Renal cortex interstitium (tissue), 15 donors: ENCODE measurements at places on chromosomes 5 and 9. TPM values are rescaled to one million over a fixed set of nuclear protein-coding genes. Genes with fewer than 3 reads are reported as not detected.
A peak's percentile ranks its signal among the peaks of the same experiment; 100 is the strongest.

GRCh38 chr9:85414390-85414789, 327.4 kb downstream of the AGTPBP1 start:
- DNase-seq = no peak

DNA sequence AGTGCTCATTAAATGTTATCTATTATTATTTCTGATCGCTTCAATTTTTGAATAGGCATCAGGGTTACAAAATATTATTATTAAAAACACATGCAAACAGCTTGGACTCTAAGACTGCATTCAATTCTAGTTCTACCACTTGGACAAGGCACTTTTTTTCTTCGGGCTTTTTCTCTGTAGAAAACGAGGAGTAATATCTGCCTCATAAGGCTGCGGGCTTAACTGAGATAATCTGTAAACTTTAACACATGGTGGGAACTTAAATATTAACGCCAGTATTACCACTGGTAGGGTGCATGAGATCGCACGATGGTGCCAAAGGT, 511 bp upstream of the SPDL1 start:
- no peak for DNase-seq

- no peak for DNase-seq
Observed at GRCh38 chr5:157651623-157652376, 438 bp downstream of the SOX30 start.

DNA sequence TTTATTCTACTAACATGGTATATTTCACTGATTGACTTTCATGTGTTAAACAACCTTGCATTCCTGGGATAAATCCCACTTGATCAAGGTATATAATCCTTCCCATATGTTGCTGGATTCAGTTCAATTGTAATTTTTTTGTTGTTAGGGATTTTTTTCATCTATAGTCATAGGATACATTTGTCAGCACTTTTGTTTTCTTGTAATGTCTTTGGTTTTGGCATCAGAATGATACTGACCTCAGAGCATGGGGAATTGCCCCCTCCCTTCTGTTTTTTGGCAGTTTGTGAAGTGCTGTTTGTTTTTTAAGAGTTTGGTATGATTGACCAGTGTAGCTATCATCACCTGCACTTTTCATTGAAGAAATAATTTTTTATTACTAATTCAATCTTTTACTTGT, 176.8 kb upstream of the RASEF start:
- DNase-seq = no peak

DNA sequence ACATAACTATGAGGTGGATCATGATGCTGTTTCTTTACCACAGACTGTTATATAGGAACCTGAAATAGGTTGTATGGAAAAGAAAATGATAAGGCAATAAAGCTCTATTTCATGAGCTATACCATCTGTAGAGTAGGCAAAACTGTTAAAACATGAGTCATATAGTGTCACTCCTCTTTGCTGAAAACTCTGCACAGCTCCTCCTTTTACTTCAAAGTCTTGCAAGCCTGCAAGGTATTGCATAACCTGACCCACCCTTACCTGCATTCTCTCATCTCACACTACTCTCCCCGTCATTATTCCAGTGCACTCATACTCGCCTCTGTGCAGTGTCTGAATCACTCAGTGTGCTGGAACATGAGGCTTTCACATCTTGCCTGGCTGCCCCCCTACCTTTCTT, 790.1 kb downstream of the EFNA5 start:
- DNase-seq = no peak

- no peak for DNase-seq
Observed at GRCh38 chr9:85332487-85332886, 409.3 kb downstream of the AGTPBP1 start.

GRCh38 chr9:20620650-20621470, 1.4 kb downstream of the MLLT3 start:
- DNase-seq = no peak

GRCh38 chr5:55159763-55160492, at the start of gene GPX8:
GPX8 (plus strand) TSS chr5:55160171; CDS start chr5:55160193, 22 bp downstream.
- peak; percentile 87 for DNase-seq

GRCh38 chr5:108726446-108727235, 21.1 kb upstream of the FER start:
- DNase-seq = no peak

- no peak for DNase-seq
Observed at GRCh38 chr5:67166460-67167285, 29.9 kb downstream of the CD180 start.

GRCh38 chr9:104808035-104808614, 44.2 kb downstream of the NIPSNAP3B start:
- DNase-seq = no peak

The ISL1 gene
- polyA plus RNA-seq = not detected

The GRIA1 gene
- polyA plus RNA-seq = 2.4 TPM

The SNAPC4 gene
- polyA plus RNA-seq = 14.8 TPM
